ENCODE measurements at places on chromosomes 1 and 21. TPM values are rescaled to one million over a fixed set of nuclear protein-coding genes. Genes with fewer than 3 reads are reported as not detected.

DNA sequence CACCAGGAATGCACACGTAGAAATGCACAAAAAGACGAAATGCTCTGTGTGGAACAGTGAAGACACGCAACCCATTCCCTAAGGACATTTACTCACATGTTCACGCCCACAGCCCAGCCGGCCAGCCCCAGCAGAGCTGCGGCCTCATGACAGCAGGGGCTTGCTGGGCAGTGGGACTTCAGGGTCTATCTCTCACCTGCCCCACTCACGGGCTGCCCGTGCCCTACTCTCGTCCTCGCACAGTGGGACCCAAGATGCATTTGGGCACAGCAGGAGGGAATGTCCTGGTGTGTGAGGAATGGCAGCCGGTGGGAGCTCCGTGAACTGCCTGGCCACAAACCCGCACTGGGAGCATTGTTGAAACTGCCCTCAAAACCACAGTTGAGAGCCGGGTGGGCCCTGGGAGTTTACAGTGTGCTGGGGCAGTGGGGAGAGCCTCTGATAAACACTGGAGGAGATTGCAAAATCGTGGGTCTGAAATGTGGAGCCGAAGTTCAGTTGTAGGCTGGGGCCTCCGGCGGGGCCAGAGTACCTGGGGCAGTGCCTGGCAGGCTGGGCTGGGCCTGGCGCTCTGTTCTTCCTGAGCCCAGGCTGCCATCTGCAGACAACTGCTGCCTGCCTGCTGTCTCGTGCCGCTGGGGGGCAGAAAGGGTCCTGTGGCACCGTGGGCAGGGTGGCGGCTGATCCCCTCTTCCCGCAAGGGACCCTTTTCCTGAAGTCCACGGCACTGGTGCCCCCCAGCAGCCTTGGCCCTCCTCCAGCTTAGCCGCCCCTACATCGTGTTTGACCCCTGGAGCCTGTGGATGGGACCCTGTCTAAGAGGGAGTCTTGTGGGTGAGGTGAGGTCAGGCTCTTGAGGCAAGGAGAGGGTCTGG is 20.7 kb upstream of the POFUT2 start:
- no peak for DNase-seq

RASAL2 gene
- 34.2 TPM for total RNA-seq

GRCh38 chr1:145716641-145717345 is 2.5 kb upstream of the CD160 start:
- DNase-seq, result no peak

DNA sequence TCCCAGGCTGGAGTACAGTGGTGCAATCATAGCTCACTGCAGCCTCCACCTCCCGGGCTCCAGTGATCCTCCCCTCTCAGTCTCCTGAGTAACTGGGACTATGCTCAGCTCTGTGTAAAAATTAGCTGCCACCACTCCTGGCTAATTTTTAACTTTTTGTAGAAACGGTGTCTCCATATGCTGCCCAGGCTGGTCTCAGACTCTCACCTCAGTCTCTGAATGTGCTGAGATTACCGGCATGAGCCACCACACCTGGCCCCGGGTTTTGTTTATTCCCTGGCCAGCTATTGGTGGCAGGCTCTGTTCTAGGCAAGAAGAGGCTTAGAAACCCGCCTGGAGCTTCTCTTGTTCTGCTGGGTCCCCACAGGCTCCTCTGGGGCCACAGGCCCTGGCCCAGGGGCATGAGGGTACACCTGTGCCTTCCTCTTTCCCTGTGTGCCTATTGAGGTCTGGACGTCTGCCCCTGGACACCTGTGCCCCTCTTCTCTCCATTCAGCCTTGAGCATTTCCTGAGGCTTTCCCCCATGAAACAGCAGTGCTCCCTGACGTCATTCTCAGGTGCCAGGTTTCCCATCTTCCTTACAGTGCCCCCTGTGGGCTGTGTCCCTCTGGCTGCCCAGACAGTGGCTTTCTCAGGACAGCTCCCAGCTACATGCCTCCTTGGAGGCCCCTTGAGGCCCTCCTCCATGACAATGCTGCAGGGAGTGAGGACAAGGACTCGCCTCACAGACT is 57.5 kb downstream of the PCP4 start:
- DNase-seq, result no peak

DNA sequence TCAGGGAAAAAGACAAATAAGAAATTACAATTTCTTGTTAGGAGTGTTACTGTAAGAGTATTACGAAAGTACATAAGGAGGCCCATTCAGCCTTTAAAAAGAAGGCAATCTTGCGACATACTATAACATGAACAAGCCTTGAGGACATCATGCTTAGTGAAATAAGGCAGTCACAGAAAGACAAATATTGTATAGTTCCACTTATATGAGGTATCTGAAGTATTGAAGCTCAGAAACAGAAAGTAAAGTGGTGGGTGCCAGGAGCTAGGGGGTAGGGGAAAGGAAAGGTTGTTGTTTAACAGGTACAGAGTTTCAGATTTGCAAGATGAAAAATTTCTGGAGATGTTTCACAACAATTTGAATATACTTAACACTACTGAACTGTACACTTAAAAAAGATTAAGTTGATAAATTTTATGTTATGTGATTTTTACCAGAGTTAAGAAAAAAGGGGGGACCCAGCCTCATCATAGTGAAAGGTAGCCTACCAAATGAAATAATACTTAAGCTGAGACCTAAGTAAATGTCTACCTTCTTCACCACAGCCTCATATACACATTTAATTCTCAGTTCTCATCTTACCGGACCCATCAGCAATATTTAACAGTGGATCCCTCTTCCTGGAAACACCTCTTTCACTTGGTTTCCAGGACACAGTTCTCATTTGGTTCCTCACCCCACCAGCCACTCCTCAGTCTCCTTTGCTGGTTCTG is 19.5 kb downstream of the USP24 start:
- no peak for DNase-seq

GPR61 gene
- not detected for total RNA-seq

DNA sequence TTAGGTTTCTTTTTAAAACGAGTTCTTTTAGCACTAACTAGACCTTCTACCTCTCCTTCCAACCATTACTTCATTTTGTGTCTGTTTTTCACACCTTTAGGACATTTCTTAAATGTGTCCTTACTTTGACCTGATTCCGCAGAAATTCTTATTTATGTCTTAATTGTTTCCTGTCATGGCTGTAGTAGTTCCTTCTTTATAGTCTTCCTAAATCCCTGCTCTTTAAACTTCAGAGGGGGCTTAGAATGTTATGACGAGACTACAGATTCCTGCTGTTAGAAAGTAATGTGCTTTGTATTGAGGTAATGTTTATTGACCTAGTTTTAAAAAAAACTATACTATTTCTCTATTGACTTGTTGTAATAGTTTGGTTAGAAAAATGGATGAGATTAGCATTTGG is 70.4 kb downstream of the HMCN1 start:
- DNase-seq, result no peak
